ENCODE measurements at places on chromosomes 2 and 18. TPM values are rescaled to one million over a fixed set of nuclear protein-coding genes. Genes with fewer than 3 reads are reported as not detected.

Gene DDX18
- 57.1 TPM for total RNA-seq

Gene TTC39C
- 21.2 TPM for total RNA-seq

Gene TMEM198
- 1.1 TPM for total RNA-seq

Gene IL1F10
- total RNA-seq, result not detected

Gene RESP18
- not detected for total RNA-seq

Gene KIF5C
- total RNA-seq, result 0.14 TPM

Gene GKN2
- 0.22 TPM for total RNA-seq

Gene DTNA
- 8.0 TPM for total RNA-seq

Gene DSC2
- not detected for total RNA-seq

Gene EGR4
- not detected for total RNA-seq

Gene TSN
- 31.7 TPM for total RNA-seq

Gene IL36B
- not detected for total RNA-seq

Gene SLC5A7
- not detected for total RNA-seq

All from placental pericyte (primary cell).